ENCODE measurements at places on chromosomes 1 and 21.

DNA sequence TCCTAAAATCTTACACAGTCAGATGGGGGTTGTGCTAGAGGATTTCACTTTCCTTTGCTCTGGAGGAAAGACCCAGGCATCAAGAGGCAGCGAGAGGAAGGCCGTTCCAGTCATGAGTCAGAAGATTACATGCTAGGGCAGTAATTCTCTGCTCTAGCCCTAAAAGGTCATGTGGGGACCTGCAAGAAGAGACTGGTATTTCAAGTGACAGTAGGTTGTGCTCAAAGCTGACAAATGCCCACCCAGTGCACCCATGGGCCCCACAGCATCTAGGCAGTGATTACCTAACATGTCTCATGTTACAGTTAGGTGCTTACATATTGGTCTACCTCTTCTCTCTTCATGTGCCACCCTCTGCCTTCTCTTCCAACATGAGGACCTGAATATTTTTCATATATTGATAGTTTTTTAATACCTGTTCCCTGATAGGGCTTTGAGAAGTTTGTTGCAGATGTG is 99.7 kb upstream of the BEND5 start:
- DNase-seq = no peak

DNA sequence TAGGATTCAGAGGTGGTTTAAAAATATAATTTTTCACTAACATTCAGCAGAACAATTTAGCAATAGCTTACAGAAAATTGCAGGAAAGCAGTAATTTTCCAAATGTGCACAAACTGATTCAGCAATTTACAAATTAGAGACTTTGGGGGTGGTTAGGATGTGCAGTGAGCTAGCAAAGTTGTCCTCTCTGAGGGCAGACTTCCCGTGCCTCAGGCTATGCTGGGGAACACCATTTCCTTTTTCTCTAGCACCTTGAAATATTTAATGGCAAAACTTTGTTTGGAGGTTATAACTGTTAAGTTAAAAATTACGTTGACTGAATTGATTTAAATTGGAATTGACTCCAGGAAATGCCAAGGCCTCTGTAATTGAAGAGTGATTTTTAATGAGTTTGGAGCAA is 258.9 kb downstream of the PTBP2 start:
- DNase-seq = no peak

GRCh38 chr1:19786988-19787423 is 12.7 kb downstream of the TMCO4 start:
- DNase-seq = no peak

- DNase-seq = no peak
Measured at GRCh38 chr1:96416111-96416595, 305.4 kb upstream of the PTBP2 start.

GRCh38 chr1:206969090-206969489 is 1.2 kb downstream of the FCAMR start:
- DNase-seq = no peak

- DNase-seq = no peak
Measured at GRCh38 chr1:217563179-217563578, 67.7 kb downstream of the GPATCH2 start.

DNA sequence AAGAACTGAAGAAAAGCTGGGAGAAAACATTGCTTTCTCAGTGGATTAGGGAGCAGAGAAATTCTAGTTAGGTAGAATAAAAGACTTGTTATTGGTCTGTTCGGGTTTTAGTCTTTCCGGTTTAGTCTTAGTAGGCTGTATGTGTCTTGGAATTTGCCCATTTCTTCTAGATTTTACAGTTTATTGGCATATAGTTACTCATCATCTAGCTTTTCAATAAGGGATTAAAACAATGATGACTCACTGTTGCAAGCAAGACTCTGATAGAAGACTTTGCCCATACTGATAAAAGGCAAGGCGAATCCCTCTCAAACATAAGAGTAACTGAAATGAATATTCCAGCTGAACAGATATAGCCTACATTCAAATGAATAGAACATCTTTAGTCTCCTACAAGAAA is 62.3 kb downstream of the GPR137B start:
- no peak for DNase-seq

GRCh38 chr1:159664247-159664646 is 50.1 kb downstream of the CRP start:
- DNase-seq = no peak

DNA sequence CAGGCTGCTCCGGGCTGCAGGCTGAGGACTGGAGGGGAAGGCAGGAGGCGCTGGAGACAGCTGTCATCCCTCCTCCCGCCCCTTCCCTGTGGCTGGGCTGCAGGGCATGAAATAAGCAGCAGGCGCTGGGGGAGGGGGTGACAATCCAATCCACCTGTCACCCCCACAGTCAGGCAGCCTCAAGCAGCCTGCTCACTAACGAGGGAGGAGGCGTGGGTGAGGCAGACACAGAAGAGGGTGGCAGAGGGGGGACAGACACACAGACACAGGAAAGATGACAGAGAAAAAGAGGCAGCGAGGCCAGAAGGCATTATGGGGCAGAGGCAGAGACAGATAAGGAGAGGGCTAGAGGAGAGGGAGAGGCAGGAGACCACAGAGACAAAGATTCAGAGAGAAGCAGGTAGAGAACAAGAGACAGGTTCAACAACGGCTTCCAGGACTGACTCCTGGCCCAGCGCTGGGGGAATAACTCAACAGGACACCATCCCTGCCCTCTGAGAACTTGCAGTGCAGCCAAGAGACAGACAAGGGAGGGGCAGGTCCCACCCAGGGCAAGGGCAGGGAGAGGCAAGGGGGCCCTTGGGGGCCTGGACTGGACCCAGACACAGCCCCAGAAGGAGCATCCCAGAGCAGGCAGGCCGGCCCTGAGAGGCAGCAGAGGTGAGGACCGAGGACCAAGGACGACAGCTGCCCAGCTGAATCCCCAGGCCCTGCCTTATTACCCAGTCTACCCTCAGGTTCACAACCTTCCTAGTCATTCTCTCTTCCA is 11.2 kb downstream of the MEF2D start:
- no peak for DNase-seq

DNA sequence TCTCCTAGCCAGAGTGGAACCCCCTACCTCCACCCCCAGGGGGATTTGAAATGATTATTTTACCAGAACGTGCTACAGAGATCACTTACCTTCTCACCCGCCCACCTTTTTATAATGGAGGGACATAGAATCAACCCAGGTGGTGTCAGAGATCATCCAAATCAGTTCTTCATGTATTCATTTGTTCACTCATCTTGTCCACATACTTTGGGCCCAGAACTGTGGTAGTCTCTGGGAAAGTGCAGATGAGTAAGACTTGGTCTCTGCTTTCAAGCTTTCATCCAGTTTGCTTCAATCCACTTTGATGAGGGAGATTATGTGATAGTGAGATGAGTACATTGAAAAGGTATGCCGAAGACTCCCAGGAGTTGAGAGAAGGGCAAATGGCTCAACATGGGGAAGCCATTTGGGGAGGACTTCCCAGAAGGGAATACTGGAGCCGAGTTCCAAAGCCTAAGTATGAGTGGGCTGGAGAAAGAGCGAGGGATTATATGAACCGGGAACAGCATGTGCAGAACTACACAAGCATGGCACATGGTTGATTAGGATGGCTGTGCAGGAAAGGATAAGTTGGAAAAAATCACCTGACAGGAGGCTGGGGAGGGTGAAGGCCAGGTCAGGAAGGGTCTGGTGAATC is 1.9 kb downstream of the FGGY start:
- DNase-seq = no peak

DNA sequence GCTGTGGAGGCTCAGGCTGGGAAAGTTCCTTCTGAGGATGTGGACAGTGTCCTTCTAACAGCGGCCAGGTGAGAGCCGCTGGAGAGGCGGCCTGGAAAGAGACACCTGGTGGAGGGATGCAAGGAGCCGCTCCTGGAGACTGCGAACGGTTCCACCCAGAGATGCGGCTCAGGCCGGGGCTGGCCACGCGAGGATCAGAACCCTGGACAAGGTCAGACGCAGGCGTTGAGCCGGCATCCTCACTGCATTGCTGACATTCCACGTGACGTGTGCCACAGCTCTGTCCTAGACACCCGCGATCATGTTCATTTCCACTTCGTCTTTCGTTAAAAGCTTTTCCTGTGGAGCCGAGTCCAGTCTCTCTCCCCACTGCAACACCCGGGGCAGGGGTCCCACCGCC is 28.8 kb downstream of the CFAP74 start:
- no peak for DNase-seq

DNA sequence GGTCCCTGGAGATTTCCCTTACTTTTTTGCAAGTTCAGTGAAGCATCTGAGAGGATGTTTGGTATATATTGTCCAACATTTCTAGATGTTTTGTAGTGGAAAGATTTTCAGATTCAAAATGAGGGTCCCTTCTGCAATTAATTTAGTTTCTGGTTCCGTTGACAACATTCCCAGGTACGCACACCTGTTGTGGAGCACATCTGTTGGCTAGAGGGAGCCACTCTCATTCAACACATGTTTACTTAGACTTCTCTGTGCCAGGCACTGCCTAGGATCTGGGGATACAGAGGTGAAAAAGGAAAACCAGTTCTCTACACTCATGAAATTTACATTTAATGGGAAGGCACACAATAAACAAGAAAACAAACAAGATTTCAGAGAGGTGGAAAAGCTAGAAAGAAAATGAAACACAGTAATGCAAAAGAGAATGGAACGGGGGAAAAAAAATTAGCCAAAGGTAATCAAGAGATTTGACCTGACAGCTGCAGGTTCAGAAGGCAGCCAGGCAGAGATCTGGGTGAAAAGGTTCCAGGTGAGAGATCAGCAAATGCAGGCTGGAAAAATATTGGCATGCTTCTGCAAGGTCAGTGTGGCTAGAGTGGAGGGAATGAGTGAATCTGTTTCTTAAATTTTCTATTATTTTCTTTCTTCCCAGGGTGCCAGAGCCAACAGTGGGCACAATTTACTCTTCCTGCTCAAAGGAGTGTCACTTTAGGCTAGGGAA is 48.4 kb upstream of the KAZN start:
- DNase-seq = no peak

DNA sequence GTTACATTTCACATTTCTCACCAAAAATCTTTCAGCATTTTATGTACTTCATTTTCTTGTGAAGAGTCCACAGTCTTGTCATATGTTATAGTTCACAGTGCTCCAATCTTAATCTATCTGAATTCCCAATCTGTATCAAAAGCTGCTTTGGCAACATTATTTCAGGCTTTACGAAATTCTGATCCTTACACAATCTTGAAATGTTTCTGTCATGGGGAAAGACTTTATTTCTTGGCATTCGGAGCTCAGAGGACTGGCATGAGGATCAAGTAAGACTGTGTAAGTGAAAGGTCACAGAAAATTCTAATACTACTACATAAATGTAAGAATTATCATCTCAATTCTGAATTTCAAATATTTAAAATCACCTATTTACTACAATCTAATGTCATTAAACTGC is 2.0 kb downstream of the USP33 start:
- DNase-seq = no peak

DNA sequence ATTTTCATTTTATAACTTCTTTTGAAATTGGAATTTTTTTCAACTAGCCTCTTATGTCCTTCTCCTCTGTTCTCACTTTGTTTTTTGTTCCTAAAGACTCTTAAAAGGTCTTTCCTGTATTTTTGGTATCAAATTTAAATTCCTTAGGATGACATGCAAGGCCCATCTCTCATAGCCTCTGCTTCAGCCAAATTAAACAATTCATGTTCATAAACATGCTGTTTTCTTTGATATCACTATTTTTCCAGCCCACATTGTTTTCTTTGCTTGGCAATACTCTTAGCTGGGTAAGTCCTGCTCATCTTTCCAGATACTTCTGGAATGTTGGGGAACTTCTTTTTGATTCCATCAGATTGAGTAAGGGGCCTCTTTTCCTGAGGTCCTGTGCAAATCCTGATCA is 55.8 kb upstream of the GPR88 start:
- no peak for DNase-seq

- DNase-seq = no peak
Measured at GRCh38 chr1:214391873-214392645, 111.1 kb downstream of the SMYD2 start.

- no peak for DNase-seq
Measured at GRCh38 chr1:153534925-153535241, 908 bp downstream of the S100A6 start.

GRCh38 chr1:68049941-68050878 is at the start of gene DIRAS3:
Gene DIRAS3, minus strand, starts transcription at chr1:68050627. Its CDS starts 3,330 bp downstream, at chr1:68047297.
- DNase-seq = no peak

DNA sequence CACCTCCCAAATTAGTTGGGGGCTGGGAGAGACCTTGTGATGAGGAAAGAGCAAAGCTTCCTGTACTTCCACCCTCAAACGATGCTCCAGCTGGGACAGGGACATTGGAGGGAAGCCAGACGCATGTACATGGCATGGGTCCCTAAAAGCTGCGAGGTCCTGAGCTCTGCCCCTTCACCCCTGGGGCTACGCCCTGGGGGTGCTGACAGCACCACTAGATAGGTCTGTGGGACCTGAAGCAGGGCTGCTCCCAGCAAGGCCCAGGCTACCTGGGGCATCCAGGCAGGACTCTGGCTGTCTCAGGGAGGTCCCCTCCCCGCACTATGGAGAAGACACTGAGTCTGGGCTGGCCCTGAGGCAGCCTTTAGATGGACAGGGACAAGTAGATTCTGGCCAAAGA is 83.4 kb downstream of the DMRTB1 start:
- no peak for DNase-seq

GRCh38 chr1:240021709-240022108 is 70.0 kb upstream of the FMN2 start:
- DNase-seq = no peak

Measured in NT2/D1 (cell line).